ENCODE measurements at places on chromosomes 12 and 14.
A peak's percentile ranks its signal among the peaks of the same experiment; 100 is the strongest.

DNA sequence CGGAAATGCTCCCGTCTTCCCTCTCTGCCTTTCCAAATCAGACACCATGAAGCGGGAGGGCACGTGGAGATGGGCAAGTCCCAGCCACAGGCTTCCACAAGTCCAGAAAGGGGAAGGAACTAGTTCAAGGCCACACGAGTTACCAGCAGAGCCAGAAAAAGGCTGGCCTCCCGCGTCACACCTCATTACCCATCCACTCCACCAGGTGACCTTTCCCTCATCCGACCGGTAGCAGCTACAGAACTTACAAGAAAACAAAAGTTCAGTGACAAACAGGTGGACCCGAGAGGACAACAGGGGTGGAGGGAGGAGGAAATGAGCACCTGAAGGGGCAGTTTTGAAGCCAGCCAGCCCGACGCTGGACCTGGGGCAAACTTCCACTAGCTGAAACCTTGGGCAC, 46.9 kb downstream of the CHGA start:
- peak; percentile 43 for DNase-seq

DNA sequence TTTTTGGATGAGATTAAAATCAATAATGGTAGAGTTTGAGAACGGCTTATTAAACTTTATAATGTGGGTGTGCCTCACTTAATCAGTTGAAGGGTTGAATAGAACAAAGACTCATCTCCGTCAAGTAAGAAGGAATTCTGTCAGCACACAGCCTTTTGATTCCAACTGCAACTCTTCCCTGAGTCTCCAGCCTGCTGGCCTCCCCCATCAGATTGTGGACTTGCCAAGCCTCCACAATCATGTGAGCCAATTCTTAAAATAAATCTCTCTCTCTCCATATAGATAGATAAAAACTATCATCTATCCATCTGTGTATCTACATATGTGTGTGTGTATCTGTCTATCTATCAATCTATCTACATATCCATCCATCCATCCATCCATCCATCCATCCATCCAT, 127.4 kb upstream of the BTG1 start:
- no peak for DNase-seq

- DNase-seq = no peak
Observed at GRCh38 chr12:52710730-52711129, 7.4 kb upstream of the KRT77 start.

- peak; percentile 18 for DNase-seq
Observed at GRCh38 chr12:104575442-104576186, 118.9 kb downstream of the CHST11 start.

DNA sequence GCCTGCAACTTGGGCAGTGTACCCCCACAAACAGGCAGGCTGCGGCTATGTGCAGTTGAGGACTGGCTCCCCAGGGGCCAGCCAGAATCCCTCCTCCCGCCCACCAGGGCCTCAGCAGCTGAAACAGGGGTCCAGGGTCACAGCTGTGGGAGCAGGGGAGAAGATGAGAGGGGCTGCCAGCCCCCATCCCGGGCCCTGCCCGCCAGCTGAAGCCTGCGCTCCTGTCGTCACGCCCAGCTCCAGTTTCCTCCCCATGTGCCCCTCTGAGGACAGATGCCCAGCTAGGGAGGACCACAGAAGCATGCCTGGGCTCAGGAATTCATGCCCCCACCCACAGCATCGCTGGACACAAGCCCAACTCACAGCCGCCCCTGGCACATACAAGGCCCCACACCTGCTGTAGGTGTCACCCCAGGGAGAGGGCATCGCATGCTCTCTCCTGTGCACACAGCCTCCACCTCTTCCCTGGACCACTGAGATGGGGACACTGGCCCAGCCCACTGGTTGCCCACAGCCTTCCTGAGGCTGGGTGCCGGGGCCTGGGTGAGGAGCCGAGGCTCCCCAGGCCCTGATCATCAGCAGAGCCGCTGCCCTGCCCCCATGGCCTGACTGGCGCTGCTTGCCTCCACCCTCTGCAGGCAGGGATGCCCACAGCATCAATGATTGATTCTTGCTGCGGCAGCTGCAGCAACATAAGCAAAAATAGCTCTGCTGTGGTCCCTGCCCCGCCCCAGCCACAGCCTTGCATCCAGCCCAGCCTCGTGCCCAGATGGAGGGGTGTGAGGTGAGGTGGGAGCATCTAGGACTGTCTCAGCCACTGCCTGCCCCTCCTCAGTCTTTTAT, 3.7 kb upstream of the CLBA1 start:
- DNase-seq = no peak

DNA sequence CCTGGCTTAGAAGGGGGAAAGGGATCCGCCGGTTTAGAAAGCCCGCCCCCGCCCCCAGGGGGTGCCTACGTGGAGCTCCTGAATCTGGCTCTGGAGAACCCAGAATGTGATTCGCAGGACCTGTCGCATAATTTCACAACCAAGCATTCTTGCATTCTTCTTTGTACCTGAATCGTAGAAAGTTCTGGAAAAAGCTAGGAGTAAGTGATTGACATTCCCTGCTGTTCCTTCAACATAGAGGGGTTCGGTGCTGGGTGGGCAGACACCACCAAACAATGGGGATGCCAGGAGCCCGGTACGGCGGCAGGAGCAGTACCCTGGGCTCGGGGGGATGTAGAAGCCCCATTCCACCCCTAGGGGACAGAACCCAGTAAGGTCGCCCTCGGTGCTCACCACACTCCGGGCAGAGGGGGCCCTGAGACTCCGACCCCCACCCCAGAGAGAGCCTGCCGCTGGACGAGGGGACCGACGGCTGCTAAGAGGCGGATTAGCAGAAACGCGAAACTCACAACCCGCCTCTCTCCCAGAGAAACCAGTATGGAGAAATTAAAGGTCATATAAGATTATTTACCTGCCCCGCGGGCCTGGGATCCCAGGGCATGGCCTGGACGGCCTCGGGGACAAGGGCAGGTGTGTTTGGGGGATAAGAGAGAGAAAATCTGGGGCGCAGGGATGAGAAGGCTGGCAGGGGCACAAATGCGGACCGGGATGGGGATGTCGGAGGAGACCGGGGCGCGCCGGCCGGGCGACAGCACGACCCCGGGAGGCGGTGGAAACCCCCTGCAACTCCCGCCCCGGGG, 520 bp downstream of the CSRP2 start:
- DNase-seq = peak; percentile 66

- no peak for DNase-seq
Observed at GRCh38 chr12:69471667-69472385, 1.6 kb downstream of the FRS2 start.

DNA sequence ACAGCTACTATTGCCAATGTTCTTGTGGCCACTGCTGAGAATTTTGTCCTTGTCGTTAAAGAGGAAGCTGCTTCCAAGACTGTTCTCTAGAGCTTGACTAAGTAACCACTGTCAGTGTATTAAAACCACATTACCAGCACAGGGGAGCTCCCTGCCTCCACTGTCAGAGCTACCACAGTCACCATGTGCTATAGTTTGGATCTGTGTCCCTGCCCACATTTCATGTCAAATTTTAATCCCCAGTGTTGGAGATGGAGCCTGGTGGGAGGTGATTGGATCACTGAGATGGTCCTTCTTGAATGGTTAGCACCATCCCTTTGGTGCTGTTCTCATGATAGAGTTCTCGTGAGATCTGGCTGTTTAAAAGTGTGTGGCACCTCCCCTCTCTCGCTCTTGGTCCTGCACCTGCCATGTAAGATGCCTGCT, 23.2 kb upstream of the RAP1B start:
- DNase-seq = no peak

All from NCI-H345 (cell line).